NCI-H1694 treated with DMSO at 0.1 percent for 48 hours (cell line): ENCODE measurements at places on chromosomes 4 and X.

GRCh38 chr4:39587881-39588280 lies 50.8 kb downstream of the SMIM14 start:
- no peak for DNase-seq

DNA sequence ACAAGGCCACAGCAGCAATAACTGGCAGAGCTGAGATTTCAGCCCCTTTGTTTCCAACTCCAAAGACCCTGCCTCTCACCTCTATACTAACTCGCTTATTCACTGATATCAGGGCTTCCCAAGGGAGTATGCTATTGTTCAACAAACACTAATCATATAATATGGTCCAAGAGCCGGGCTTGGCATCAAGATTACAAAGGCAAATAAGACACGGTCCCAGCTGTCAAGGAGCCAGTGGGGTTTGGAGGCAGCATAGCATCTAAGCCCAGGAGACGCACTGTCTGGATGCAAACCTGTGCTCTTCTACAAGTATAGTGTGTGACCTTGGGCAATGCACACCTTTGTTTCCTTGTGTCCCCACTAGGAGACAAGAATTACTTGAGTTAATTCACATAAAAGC lies 28.7 kb downstream of the PAPSS1 start:
- DNase-seq, result no peak

DNA sequence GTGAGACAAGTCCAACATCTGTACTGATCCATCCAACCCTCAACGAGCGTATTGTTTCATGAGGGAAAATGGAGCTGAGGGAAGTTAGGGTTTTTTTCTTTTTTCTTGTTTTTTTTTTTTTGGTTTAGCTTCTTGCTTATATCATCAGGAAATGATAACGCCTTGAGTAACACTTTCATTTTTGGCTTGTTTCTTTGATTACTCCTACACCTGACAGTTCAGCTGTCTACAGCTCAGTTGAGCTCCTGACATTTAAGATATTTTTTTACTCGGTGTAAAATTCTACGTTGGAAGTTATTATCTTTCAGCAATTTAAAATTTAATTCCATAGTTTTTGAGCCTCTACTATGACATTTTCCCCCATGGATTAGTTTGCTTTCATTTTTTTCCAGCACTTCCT lies 691.0 kb upstream of the HTR2C start:
- no peak for DNase-seq

DNA sequence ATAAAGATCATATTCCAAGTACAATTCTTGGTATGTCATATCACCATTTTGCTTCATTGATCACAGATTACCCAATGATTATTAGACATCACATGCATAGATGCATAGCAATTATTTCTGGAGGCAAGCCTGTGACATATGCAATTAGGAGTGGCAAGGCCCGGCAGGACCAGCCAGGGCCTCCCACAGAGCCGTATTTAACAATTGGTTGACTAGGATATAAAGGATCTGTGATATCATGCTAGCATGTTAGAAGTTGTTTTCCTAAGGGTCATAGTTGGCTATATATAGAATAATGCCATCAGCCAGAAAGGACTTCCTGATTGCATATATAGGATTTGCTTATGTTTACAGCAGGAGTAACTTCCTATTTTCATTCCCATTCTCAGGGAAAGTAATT lies 103.5 kb upstream of the OTUD4 start:
- DNase-seq, result no peak

- no peak for DNase-seq
These were observed 211.9 kb downstream of the DCAF12L2 start for GRCh38 chrX:125954236-125954635.
